ENCODE measurements at places on chromosomes 11 and 22. TPM values are rescaled to one million over a fixed set of nuclear protein-coding genes. Genes with fewer than 3 reads are reported as not detected.

Gene MAPK8IP2
- 1.0 TPM for total RNA-seq

Gene MIOX
- 0.33 TPM for total RNA-seq

Gene KRTAP5-8
- not detected for total RNA-seq

Gene PATE4
- not detected for total RNA-seq

Gene SUN2
- 75.7 TPM for total RNA-seq

Gene OR51E2
- not detected for total RNA-seq

Gene RAB38
- 10.9 TPM for total RNA-seq

Gene CAVIN3
- 319 TPM for total RNA-seq

Gene MMP13
- total RNA-seq, result 0.33 TPM

Gene APOL5
- not detected for total RNA-seq

Data from mesangial cell (primary cell).